ENCODE measurements at places on chromosomes 2 and 18.

DNA sequence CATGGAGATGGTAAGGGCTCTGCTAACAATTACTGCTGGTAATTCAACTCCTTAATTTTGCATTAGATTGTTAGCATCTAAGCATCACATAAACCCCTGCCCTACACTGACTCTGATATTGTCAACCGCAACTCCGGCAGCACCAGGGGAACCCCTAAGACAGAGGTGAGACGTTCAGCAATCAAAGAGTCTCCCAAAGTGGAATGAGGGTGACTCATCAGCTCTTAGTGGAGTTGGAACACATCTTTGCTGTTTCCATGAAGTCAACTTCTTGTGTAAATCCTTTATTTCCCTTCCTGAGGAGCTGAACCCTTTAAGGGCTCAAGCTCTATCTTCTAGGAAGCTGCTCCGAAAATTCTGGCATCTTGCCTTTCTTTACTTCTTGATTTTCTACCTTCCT, 52.1 kb downstream of the ABCG8 start:
- DNase-seq = no peak

GRCh38 chr2:195706161-195706900, 49.3 kb downstream of the SLC39A10 start:
- DNase-seq = no peak

GRCh38 chr2:233033672-233034071, 1.2 kb downstream of the NEU2 start:
- peak; percentile 49 for DNase-seq

- no peak for DNase-seq
Measured at GRCh38 chr2:41068740-41069139, 616.9 kb upstream of the SLC8A1 start.

DNA sequence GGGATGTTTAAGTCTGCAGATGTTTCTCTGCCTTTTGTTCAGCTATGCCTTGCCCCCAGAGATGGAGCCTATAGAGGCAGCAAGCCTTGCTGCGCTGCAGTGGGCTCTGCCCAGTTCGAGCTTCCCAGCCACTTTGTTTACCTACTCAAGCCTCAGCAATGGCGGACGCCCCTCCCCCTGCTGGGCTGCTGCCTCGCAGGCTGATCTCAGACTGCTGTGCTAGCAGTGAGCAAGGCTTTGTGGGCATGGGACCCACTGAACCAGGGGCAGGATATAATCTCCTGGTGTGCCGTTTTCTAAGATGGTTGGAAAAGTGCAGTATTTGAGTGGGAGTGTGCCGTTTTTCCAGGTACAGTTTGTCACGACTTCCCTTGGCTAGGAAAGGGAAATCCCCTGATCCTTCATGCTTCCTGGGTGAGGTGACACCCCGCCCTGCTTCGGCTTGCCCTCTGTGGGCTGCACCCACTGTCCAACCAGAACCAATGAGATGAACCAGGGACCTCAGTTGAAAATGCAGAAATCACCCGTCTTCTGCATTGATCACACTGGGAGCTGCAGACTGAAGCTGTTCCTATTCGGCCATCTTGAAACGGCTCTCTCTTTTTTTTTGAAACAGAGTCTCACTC, 27.6 kb upstream of the ADAM23 start:
- DNase-seq = no peak

GRCh38 chr2:98548920-98549818, 59.1 kb downstream of the COA5 start:
- no peak for DNase-seq

DNA sequence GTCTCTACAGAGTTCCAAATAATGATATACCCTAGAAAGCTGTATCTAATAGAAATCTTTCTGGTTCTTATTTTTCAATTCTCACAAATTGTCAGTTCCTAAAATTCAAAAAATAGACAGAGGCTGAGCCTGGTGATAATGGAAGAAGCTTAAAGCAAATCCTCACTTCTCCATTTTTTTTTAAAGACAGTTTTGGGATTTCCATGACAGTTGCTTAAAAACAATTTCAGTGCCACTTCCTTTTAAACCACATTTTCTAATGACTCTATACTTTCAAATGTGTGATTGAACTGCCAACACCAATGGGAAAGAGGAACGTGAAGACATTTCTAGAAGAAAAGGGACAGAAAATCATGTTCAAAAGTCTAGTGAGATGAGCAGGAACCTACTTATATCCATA, 4.0 kb downstream of the GKN2 start:
- no peak for DNase-seq

DNA sequence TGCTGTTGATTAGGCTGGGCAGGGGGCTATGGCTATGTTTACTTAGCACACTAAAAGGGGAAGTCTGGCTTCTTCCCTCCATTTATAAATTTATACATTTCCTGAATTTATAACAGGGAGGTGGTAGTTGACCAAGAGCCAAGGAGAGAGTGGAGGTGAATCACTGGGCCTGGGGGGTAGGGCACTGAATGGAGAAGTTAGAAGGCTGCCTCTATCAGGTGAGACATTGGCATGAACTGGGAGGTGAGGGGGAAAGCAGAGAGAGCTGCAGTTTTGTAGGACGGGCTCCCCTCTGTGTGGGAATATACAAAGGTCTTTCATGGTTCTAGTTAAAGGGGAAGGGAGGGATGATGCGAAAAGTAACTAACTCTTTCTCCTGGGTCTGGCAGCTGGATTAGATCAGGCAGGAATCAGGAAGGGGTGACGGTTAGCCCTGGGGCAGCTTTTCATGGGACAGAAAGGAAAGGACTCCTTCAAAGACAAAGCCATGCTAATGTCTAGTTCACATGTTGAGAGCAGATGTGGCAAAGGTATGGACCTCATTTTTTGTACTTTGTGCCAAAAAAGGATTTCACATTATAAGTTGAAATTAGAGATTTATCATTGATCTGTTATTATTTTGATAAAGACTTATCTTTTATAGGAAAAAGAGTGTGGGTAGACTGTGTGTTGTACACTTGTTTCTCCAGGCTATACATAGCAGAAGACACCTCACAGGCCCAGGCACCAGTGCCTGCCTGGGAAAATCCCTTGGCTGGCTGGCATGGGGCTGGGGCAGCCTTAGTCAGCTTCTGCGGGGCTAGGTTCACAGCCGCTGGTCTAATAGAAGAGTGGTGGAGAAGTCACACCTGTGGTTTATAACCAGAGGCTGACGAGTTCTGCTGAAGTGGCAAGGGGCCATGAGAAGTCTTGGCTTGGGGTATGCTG, 158.7 kb downstream of the CLIP4 start:
- no peak for DNase-seq

DNA sequence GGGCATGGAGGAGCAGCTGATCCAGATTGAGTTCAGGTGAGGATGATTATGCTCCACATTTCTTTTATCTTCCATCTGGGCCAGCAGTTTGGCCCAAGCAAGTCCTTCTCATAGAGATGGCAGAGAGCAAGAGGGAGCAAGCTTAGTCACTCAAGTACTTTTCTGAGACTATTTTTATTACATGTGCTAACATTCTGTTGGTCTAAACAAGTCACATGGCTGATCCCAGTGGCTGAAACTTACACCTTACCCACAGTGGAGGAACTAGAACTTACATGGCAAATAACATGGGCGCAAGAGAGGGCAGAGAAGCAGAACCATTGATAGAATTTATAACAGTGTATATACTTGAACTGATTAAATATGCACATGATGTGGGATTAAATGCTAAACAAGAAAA, 105.7 kb downstream of the KYNU start:
- no peak for DNase-seq

GRCh38 chr2:206259376-206260187, 14.9 kb upstream of the ZDBF2 start:
- DNase-seq = no peak

- DNase-seq = no peak
Measured at GRCh38 chr2:100390001-100390940, 27.2 kb downstream of the CHST10 start.

GRCh38 chr2:20490300-20491181, 43.7 kb downstream of the RHOB start:
- DNase-seq = no peak

GRCh38 chr2:128360711-128361110, 42.0 kb upstream of the HS6ST1 start:
- no peak for DNase-seq

- peak; percentile 36 for DNase-seq
Measured at GRCh38 chr2:100470898-100471514, 724 bp downstream of the NMS start.

DNA sequence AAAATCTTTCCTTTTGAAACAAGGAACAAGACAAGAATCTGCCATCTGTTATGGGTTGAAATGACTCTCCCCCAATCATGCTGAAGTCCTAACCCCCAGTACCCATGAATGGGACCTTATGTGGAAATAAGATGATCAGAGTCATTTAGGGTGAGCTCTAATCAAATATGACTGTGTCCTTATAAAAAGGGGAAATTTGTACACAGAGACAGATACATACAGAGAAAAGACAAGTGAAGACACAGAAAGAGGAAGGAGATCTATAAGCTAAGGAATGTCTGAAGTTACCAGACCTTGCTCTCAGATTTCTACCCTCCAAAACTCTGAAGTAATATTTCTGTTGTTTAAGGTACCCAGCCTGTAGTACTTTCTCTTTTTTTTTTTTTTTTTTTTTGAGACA, 15.7 kb downstream of the TGFBRAP1 start:
- DNase-seq = no peak

DNA sequence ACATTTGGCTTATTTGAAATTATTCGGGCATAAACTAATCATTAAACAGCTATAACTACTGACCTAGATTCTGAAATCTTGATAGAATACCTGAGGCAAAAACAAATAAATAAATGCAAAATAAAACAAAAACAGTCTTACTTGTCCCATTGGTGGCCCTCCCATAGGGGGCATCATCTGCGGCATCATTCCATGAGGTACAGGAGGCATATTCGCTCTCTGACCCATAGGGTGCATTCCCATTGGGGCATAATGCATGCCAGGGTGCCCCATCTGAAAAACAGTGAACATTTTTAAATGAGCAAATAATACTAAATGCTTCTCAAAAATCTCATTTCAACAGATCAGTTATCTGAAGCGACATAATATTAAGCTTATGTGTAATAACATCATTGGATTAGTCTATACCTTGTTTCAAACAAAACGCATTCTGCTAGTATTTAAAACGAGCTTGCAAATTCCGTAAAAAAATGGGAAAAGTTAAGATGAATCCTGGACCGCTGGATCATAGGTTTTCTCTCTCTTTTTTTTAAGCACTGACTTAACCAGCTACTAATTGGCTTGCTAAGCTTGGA, 1.3 kb downstream of the PRPF40A start:
- peak; percentile 65 for DNase-seq

DNA sequence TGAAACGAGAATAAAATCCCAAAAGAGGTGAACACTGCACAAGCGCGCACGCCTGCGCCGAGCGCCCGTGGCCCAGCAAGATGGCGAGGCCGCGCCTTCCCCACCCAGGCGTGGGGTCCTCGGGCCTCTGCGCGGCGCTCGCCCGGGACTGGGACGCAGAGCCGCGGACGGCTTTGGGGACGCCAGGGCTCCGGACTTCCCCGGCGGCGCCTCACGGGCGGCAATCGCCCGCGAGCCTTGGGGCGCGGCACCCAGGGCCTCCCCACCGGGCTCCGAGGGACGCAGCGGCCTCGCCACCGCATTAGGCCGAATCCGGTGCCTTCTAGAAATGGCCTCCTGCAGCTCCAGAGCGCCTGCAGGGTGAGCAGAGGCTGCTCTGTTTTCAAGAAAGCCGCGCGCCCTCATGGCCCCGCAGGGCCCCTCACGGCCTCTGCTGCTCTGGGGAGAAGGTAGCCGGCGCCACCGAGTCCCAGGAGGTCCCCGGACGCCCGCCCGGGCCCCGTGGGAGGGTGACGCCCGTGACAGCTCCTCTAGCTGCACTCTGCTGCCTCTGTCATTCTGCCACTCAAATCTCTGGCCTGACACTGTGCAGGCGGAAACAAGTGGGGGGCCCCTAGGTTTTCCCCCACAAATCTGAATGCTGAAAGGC, 35.9 kb upstream of the POMC start:
- DNase-seq = no peak

DNA sequence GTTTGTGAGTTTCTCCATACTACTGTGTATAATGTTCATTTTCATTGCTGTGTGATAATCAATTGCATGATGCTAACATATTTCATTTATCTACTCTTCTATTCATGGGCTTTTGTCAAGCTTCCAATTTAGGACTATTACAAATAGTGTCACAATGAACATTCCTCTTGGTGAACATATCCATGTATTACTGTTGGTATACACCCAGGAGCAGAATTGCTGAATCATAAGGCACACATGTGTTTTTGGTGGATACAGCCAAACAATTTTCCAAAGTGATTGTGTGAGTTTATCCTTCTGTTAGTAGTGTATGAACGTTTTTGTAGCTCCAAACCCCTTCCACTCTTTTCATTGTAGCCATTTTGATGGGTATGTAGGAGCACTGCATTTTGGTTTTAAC, 101.6 kb upstream of the COPS8 start:
- no peak for DNase-seq

- no peak for DNase-seq
Measured at GRCh38 chr2:16208241-16208797, 268.0 kb downstream of the MYCN start.

GRCh38 chr2:12081481-12082210, 335.2 kb downstream of the LPIN1 start:
- peak; percentile 36 for DNase-seq

DNA sequence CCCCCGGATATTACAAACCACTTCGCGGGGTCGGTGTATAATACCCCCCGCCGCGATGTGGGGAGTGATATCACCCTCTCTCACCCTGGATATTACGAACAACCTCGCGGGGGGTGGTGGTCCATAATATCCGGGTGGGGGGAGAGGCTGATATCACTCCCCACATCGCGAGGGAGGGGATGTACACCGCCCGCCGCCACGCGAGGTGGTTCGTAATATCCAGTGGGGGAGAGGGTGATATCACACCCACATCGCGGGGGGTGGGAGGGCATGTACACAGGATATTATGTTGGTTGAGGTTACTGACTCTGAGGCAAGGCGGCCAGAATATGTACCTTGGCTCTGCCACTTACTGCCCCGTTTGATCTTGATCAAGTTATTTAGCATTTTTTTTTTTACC, 14.8 kb upstream of the CWC22 start:
- DNase-seq = no peak

DNA sequence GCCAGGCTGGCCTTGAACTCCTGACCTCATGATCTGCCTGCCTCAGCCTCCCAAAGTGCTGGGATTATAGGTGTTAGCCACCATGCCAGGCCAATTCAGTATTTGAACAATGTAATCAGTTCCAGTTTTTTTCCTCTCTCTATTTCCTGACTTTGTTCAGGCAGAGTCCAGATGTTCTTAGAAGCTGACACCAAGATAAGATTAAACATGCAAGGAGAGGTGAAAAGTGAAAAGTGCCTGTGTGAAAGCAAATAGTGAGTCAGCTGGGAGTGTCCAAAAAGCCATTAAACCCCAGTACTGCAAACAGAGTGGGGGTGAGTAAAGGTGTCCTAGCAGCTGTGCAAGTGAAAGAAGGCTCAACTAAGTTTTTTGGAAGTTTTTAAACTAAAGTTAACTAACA, 231.5 kb downstream of the PTH2R start:
- DNase-seq = no peak

DNA sequence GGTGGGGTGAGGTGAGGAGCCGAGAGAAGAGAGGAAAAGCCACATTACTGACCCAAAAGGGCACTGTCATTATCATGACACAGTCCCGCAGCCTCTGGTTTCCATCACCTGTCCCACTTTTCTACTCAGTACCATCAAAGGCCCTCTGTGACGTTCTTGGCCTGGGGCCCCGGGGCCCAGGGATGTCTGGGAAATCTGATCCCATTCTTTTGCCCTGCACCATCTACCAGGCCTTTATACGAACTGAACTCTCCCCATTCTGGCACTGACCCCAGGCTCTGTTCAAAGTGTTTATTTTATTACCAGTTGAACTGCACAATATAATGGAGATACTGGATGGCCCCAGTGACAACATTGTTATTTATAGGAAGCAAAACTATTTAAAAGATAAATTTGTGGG, 89.1 kb downstream of the COL6A3 start:
- no peak for DNase-seq

- no peak for DNase-seq
Measured at GRCh38 chr2:18290386-18290785, 270.1 kb downstream of the RDH14 start.
